ENCODE measurements at places on chromosomes 4 and X. TPM values are rescaled to one million over a fixed set of nuclear protein-coding genes. Genes with fewer than 3 reads are reported as not detected.

DNA sequence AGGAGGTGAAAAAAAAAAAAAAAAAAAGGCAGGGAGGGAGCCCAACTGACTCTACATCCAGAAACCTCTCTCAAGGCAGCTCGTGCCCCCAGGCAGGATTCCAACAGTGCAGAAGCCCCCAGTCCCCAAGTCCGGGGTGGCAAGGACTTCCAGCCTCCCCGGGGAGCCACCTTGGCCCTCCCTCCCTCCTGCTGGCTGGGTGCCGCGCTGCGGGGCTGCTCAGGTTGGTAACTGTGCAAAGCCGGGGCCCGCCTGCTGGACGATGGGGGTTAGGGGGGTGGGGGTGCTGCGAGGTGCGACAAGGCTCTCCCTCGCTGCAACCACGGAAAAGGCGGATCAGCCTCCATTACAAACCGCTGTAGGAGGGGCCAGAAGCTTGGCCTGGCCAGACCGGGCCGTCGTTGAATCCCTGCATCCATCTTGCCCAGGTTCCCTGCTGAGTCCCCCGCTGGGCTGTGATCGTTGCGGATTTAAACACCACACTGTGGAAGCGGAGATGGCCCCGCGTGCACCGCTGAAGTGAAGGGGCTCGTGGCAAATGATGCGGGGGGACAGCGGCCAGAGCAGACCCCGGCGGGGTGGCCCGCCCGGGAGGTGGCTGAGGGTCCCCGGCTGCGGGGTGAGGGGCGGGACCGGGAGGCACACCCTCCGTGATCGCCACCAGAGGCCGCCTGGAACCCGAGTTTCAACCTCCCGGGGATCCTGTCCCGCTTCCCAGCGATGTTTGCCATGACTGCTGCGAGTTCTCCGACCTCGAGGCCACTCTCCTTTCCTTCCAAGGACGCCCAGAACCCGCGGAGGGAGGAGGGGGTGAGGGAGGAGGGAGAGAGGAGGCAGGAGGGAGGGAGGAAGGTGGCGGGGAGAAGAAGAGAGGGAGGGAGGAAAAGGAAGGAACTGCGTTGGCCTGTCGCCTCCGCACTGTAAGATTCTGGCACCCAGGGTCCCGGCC, 58.0 kb upstream of the DDX3X start:
- peak; percentile 90 for DNase-seq

The FRMD7 gene
- not detected for total RNA-seq

- no peak for DNase-seq
These were observed 154.2 kb upstream of the FAM9B start for GRCh38 chrX:9188117-9188516.

- DNase-seq: no peak
These were observed 356.5 kb downstream of the CBLL2 start for GRCh38 chrX:22629105-22629725.

GRCh38 chr4:149835280-149835679, 19.6 kb upstream of the IQCM start:
- no peak for DNase-seq

The GRID2 gene
- not detected for total RNA-seq

- no peak for DNase-seq
These were observed 377.0 kb downstream of the ZNF674 start for GRCh38 chrX:46168254-46168653.

DNA sequence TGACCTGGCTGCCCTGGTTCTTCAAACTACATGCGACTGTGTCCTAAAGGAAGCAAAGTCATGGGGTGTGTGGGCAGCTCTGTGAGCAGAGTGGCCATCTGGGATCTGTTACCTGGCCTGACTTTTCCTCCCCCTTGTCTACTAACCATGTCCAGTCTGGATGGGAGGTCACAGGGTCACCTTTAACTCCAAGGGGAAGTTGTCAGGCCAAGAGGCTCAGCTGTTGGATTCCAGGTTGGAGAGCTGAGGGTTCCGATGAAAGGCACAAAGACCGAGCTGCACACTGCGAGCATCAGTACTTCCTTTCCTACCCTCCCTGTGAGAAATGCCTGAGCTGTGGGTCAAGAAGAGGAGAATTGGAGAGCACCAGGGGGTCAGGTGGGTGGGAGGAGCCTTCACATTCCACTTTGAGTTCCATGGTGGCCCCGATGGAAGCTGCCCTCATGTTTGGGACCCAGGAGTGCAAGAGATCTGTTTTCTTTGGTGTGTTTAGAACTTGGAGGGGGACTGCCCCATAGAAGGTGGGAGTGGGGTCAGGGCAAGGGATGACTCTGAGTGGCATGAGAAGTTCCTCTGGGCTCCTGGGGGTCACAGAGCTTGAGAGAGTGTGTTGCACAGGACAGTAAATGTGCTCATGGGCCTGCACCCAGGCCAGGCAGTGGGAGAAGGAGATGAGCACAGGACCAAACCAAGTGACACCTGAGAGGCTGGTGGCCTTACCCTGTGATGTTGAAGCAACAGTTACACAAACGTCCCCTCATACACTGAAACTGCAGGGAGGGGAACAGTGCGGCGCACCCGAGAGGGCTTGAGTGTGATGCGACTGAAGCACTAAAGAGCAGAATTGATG, 36.2 kb downstream of the RGS12 start:
- peak; percentile 65 for DNase-seq
